ENCODE measurements at places on chromosomes 2 and 18. TPM values are rescaled to one million over a fixed set of nuclear protein-coding genes. Genes with fewer than 3 reads are reported as not detected.

GRCh38 chr2:1528273-1529064, 115.2 kb downstream of the TPO start:
- DNase-seq = no peak

GRCh38 chr2:222860740-222861410, at the start of gene ACSL3:
Gene ACSL3, plus strand, starts transcription at chr2:222861036. Its CDS starts 47,737 bp downstream, at chr2:222908773.
- DNase-seq = peak; percentile 86

GRCh38 chr2:198283146-198283545, 478.8 kb downstream of the PLCL1 start:
- no peak for DNase-seq

Gene CCDC102B
- 4.1 TPM for polyA plus RNA-seq

DNA sequence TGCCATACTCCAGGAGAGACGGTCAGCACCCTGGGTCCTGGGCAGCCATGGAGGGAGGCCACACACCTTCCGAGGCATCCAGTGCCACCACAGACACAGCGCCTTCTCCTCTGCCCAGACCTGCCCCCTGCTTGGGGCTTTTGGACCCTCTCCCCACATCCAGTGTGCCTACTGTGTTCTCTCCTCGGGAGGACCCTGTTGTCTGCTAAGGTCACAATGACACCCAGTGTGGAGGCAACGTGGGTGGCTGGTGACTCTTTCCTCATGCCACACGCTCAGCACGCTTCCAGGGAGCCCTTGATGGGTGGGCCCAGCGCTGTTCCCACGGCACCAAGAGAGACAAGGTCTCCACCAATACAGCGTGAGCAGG, 251.9 kb downstream of the EIPR1 start:
- no peak for DNase-seq

DNA sequence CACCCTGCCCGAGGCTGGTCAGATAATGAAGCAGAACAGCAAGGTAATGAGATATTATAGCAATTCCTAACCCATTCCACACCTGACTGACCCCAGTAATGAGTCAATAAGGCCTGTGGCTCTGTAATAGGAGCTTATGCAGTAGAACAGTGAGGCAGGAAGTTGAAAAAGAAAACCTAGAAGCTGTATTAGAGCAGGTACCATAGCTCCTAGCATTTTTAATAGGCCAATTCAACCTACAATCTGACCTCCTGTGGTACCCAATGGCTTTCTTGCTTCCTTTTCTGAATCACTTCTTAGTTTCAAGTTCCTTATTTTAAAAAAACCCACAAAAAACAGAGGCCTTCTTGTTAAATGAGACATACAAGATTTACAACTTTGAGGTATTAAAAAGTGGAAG, 43.6 kb upstream of the MAP2 start:
- peak; percentile 5 for DNase-seq

- DNase-seq = no peak
Measured at GRCh38 chr2:226934546-226935201, 98.8 kb downstream of the RHBDD1 start.

- no peak for DNase-seq
Measured at GRCh38 chr2:150690870-150691269, 203.4 kb upstream of the RND3 start.

DNA sequence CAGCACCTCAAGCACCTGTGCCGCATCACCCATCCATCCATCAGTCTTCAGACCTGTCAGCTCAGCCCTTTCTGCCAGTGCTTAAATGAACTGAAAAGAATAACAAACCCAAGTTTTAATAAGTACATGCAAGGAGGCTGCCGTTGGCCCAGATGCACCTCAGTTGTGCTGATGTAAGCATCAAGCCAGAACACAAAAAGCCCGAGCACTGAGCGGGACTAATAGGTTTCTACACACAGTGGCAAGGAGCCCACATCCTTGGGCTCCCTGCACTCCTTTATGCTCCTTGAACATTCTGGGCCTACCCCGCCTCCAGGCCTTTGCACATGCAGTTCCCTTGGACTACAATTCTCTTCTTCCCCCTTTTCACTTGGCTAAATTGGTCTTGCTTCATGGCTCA, 165.6 kb downstream of the ALK start:
- DNase-seq = no peak

DNA sequence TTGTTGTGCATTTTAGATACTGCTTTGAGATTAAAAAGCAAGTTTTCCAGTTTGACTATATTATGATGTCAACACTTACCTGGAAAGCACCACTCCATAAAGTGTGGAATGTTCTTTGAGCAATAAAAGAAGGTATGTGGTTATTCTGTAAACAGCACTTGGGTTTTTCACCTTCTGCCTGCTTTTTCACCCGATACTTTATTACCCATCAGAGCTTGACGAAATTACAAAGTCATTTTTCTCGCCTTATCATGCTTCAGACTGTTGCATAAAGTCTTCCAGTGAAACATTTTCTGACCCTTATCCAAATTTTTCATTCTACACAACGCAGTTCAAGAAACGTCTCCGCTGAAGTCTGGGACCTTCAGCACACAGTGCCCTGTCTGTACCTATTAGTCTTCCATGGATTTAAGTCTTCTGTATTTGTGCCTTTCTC, 25.2 kb downstream of the CAB39 start:
- no peak for DNase-seq
